ENCODE measurements at places on chromosomes 7 and 10.

- no peak for DNase-seq
Measured at GRCh38 chr7:44431091-44431608, 59.3 kb downstream of the NUDCD3 start.

- DNase-seq: no peak
Measured at GRCh38 chr10:118584181-118584954, 11.1 kb downstream of the PRLHR start.

GRCh38 chr10:45000138-45000751, 478 bp upstream of the ZNF22 start:
- no peak for DNase-seq

DNA sequence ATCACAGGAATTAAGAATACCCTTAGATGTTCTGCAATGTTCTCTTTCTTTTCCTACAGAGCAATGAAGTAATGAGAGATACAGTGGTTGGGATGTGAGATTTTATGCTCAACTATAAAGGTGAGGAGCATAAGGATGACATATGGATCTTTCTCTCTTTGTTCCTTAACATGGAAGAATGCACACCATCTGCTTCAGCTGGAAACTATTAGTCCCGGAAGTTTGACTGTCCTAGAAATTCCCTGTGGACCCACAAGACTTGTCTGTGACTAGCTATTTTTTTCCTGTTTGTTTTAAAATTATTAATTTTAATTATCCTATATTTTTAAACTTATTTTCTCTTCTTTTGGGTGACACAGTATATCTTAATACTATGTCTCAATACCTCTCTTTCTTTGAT, 80.2 kb downstream of the DKK1 start:
- no peak for DNase-seq

DNA sequence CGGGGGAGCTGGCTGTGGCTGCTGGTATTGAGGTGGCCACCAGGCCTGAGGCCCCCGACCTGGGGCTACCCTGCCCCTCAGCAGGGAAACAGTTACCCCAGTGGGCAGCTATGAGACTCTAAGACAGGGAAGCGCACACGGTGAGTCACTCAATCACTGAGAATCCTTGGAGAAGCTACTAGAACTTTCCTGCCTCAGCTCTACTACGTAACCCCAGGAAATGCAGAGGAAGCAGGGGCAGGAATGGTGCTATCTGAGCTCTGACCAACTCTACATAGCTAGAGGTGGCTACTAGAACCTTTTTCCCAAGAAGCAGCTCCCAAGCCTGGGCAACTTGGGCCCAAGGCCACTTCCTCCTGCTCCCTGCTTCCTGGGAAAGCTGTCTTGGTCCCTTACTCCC, 11.8 kb downstream of the DNAJB12 start:
- DNase-seq: no peak
